ENCODE measurements at places on chromosomes 4 and X.

DNA sequence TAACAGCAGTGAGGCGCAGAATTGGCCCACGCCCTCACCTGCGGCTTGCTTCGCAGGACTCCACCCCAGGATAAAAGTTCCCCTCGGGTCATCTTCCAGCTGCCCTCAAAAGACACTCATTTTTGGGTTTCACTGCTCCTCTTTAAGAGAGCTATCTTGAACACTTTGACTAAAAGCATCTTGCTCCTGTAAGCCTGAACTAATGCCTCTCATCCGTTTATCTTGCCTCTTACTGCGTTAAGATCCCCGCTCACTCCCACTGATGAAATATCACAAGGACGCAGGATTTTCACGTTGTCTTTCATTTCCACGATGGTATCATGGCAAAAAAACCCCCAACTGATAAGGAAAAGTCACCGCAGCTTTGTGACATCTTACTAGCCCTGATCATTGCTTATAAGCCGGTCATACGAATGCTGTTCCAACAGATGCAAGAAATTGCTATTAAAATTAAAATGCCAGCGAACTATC is 591 bp upstream of the ACSL4 start:
- DNase-seq = no peak

- no peak for DNase-seq
Observed at GRCh38 chr4:8093587-8094274, 64.9 kb downstream of the ABLIM2 start.

DNA sequence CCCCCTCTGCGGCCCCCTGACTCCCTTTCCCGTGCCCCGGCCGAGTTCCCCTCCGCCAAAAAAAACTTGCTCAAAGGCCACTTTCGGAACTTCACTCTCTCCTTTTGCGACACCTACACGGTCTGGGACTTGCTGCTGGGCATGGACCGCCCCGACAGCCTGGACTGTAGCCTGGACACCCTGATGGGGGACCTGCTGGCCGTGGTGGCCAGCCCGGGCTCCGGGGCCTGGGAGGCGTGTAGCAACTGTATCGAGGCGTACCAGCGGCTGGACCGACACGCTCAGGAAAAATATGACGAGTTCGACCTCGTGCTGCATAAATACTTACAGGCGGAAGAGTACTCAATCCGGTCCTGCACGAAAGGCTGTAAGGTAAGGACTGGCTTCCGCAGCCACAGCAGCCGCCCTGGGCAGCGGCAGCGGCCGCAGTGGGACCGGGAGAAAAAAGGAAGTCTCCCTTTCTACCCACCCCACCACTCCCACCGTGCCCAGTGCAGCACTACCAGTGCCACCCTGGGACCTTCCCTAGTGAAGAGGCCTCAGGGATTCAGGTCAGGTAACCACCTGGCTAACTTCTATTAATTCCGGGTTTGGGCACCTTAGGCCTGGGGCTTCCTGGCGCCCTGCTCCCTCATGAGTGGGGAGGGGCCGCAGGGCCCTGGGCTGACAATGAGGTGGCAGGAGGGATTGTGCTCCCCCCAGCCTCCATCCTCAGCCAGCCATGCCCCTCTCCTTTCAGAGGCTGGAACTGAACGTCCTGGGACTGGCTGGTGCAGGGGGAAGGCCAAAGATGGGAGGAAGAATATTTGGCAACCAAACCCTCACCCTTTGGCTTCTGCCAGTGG is 1.9 kb downstream of the NALF2 start:
- no peak for DNase-seq

GRCh38 chrX:110409925-110410324 is 51.3 kb downstream of the RTL9 start:
- DNase-seq = peak; percentile 4

DNA sequence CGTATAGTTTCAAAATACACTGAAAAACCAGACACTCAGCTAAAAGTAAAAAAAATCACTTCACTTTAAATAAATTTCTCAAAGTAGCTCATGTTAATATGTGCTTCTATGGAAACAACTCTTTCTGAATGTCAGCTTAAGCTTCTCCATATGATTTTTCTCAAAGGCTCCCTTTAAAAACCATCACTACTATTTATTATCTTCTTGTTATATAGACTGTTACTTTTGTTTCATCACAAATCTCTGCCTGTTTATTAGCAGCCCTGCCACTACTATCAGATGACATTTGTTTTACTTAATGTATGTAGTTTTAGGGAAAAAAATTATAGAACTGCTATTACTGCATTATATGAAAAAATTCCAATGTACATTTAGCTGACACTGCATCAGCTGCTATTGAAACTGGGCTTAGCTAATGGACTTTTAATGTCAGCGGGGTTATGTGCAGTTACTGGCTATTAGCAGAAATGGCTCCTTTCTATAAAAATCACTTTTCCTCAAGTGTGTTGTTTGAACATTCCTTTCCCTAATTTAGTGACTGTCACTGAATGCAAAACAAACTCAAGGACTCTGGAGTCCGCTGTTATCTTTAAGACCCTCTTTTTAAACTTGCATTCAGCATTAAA is 10.8 kb downstream of the UNC5C start:
- no peak for DNase-seq

GRCh38 chrX:45628041-45628440 is 427.4 kb upstream of the DIPK2B start:
- no peak for DNase-seq

GRCh38 chrX:74535086-74535407 is 79.4 kb downstream of the RLIM start:
- peak; percentile 26 for DNase-seq

DNA sequence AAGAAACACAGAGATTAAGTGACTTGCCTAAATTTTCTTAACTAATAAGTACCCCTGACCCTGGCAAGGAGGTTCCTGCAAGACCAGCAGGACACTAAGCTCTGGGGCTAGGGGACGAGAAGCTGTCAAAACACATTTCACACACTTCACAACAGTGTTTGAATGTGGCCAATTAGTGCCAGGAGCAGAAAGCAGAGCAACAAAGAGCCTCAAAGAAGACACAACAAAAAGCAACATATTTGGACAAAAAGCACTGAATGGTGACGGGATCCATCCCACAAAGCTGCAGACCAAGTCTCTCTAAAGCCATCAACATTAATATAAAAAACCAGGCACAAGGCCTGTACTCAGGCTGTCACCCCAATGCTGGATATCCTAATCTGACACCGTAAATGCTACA is 361.9 kb upstream of the RASGEF1B start:
- no peak for DNase-seq

Data from inflammatory macrophage (primary cell).